Natural killer cell (primary cell): ENCODE measurements at places on chromosomes 5 and 9. TPM values are rescaled to one million over a fixed set of nuclear protein-coding genes. Genes with fewer than 3 reads are reported as not detected.
A peak's percentile ranks its signal among the peaks of the same experiment; 100 is the strongest.

- no peak for DNase-seq
- no peaks in the 10 kb centered on the region for H3K27me3 ChIP-seq
- H3K4me3 ChIP-seq = peak overlapping the region; percentile 50
- H3K27ac ChIP-seq = peak overlapping the region; percentile 69
- peaks cover 37% of the 10 kb centered on the region for H3K4me1 ChIP-seq
- peaks cover 38% of the 10 kb centered on the region for H3K36me3 ChIP-seq
Observed at GRCh38 chr9:35605351-35606137, 482 bp downstream of the TESK1 start.

DNA sequence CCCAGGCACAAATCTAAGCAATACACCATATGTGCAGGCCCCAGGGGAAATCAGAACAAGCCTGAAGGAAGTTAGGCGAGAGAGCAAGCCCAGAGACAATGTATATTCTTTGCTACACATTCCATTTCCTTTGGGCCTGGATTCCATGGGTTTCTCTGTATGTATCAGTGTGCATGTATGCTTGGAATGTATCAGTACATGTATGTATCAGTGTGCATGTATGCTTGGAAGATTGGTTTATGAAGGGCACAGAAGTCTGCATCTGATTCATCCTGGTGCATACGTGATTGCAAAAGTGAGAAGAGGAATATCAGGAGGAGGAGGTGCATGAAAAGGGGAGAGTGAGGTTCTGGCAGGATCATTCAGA is 232.6 kb upstream of the ANKRD55 start:
- no peak overlapping the region for H3K4me3 ChIP-seq
- H3K27me3 ChIP-seq = no peaks in the 10 kb centered on the region
- no peak overlapping the region for H3K27ac ChIP-seq

DNA sequence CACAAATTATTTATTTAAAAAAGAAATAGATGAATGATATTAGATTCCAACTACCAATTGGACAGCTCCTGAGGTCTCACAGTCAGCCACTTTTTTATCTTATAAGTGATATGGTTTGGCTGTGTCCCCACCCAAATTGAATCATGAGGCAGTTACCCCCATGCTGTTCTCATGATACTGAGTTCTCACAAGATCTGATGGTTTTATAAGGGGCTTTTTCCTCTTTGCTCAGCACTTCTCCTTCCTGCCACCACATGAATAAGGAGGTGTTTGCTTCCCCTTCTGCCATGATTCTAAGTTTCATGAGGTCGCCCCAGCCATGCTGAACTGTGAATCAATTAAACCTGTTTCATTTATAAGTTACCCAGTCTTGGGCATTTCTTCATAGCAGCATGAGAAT is 12.9 kb downstream of the NLN start:
- H3K36me3 ChIP-seq = no peaks in the 10 kb centered on the region
- no peak overlapping the region for H3K4me3 ChIP-seq
- no peak overlapping the region for H3K27ac ChIP-seq
- no peaks in the 10 kb centered on the region for H3K4me1 ChIP-seq
- DNase-seq = no peak

DNA sequence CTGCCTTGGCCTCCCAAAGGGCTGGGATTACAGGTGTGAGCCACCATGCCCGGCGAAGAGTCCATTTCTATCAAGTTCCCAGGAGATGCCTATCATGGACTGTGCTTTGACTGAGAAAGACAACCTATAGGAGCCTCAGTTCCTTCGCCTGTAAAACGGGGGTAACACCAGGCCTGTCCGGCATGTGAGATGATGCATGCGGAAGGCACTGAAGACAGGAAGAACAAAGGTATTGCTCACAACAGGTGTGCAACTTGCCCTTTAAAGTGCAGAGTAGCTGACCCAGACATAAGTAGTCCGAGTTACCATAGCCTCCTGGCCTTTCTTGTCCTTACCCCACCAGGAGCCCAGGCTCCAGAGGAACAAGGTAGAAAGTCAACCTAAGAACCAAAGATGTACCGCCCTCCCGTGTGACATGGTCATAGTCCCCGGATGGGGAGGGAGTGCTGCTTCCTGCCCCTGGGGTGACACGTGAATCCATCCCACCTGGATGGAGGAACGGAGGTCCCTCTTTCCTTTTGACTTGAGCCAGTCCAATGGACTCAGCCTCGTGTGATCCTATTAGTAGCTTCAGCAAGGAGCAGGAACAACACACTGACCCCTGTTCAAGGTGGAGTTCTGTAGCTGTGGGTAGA is 60.3 kb downstream of the HSPA4 start:
- no peaks in the 10 kb centered on the region for H3K36me3 ChIP-seq
- H3K27me3 ChIP-seq = no peaks in the 10 kb centered on the region
- H3K27ac ChIP-seq = no peak overlapping the region
- peaks cover 9% of the 10 kb centered on the region for H3K4me1 ChIP-seq
- DNase-seq = no peak
- no peak overlapping the region for H3K4me3 ChIP-seq

GRCh38 chr9:108980893-108981292 is 32.4 kb downstream of the CTNNAL1 start:
- H3K4me1 ChIP-seq = no peaks in the 10 kb centered on the region
- no peaks in the 10 kb centered on the region for H3K36me3 ChIP-seq
- no peaks in the 10 kb centered on the region for H3K27me3 ChIP-seq
- H3K27ac ChIP-seq = no peak overlapping the region

DNA sequence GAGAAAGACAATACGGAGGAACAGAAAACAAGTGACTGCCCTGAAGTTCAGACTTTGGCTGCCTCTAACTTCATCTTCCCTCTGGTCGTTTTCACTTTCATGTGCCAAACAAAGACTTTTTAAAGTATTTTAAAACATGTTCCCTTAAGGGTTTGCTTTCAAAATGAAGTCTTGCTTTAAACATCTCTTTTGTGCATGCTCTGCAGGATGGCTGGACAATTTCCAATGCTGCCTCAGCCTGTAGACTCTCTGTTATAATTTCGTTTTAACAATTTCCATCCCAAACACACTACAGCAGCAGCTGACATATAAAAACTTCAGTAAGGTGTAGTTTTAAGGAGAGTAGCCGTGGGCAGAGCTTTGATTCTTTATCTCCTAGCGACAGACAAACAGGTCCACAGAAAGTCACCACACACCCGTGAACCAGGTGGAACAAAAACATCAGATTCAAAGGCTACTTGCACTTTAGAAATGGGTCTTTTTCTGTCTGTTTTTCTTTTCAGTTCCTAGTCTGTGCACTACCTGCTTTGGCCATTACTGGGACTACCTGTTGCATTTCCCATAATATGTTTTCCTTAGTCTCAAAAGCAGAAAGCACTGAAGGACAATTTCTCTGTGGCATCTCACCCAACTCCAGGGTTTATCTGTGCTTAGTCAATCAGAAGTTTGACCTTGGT is 308.9 kb downstream of the DTWD2 start:
- no peak overlapping the region for H3K4me3 ChIP-seq
- no peaks in the 10 kb centered on the region for H3K4me1 ChIP-seq
- no peaks in the 10 kb centered on the region for H3K27me3 ChIP-seq
- H3K27ac ChIP-seq = no peak overlapping the region
- no peak for DNase-seq

The TNFSF15 gene
- not detected for total RNA-seq

The HSD17B3 gene
- 0.96 TPM for total RNA-seq

The CARD6 gene
- total RNA-seq = 3.9 TPM

The C9 gene
- total RNA-seq = 0.52 TPM

The FANCG gene
- 35.7 TPM for total RNA-seq

The SET gene
- total RNA-seq = 341 TPM
